Cardiac muscle cell (in vitro differentiated cells and primary cell): ENCODE measurements at places on chromosomes 13 and 19.

GRCh38 chr13:110546926-110547325, 14.6 kb downstream of the RAB20 start:
- H3K36me3 ChIP-seq: no peaks in the 10 kb centered on the region
- H3K27ac ChIP-seq: no peak overlapping the region
- no peak overlapping the region for H3K4me3 ChIP-seq
- H3K4me1 ChIP-seq: peaks cover 20% of the 10 kb centered on the region
- DNase-seq: no peak
- H3K27me3 ChIP-seq: no peaks in the 10 kb centered on the region

DNA sequence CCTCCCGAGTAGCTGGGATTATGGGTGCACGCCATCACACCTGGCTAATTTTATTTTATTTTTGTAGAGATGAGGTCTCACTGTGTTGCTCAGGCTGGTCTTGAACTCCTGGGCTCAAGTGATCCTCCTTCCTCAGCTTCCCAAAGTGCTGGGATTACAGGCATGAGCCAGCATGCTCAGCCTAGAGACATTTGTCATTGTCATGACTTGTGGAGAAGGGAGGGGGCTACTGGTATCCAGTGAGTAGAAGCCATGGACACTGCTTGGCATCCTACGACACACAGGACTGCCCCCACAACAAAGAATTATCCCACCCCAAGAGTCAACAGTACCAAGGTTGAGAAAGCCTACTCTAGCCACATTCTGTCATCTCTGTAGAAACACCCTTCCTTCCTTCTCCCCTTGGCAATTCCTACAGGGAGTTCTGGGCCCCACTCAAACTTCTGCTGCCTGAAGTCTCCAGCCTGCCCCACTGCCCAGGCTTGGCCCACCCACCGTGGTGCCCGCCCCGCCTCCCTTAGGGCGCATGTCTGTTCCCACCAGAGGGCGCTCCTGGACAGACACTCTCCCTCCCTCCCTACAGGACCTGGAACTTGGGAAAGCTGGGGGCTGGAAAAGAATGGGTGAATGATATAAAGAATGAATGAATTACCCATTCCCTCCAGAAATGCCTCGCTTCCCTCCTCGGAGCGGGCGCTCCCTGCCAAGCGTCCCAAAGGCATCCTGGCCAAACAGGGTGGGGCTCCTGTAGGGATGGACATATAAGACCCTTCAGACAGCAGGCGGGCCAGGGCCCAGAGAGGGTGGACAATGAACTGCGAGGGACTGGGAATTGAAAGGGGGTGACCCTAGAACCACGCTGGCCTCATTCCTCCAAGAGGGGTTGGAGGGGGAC, 5.5 kb upstream of the EMP3 start:
- no peak overlapping the region for H3K4me3 ChIP-seq
- no peak overlapping the region for H3K27ac ChIP-seq
- peaks cover 6% of the 10 kb centered on the region for H3K4me1 ChIP-seq
- no peaks in the 10 kb centered on the region for H3K27me3 ChIP-seq

GRCh38 chr13:31927219-31927653, 104.3 kb upstream of the FRY start:
- no peak overlapping the region for H3K4me3 ChIP-seq
- H3K4me1 ChIP-seq: peaks cover 3% of the 10 kb centered on the region
- no peak overlapping the region for H3K27ac ChIP-seq

GRCh38 chr13:114026481-114026880, 52.6 kb upstream of the C13orf46 start:
- no peaks in the 10 kb centered on the region for H3K36me3 ChIP-seq
- H3K4me3 ChIP-seq: no peak overlapping the region
- no peak overlapping the region for H3K27ac ChIP-seq

DNA sequence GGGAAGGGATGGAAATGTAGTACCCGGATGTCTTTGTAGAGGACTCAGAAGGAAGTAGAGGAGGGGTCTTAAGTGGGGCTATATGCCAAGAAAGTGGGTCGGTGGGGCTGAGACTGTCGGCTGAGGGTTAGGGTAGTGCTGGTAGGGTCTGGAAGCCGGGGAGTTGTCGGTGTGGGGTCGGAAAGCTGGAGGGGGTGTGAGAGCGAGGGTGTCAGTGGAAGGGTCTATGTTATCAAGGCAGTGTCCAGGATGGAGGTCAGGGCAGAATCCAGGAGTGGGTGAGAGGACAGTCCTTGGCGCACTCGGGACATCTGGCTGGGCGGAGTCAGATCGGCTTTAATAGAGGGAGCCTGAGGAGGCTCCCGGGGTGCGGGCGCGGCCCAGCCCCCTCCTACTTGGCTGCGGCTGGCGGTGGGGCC, 1.7 kb downstream of the HSPB6 start:
- peaks cover 18% of the 10 kb centered on the region for H3K4me1 ChIP-seq
- H3K4me3 ChIP-seq: no peak overlapping the region
- no peak for DNase-seq
- no peaks in the 10 kb centered on the region for H3K27me3 ChIP-seq
- no peaks in the 10 kb centered on the region for H3K36me3 ChIP-seq
